ENCODE measurements at places on chromosomes 1 and 21. TPM values are rescaled to one million over a fixed set of nuclear protein-coding genes. Genes with fewer than 3 reads are reported as not detected.

Gene NEGR1
- total RNA-seq: 15.2 TPM

Gene HHAT
- total RNA-seq: 1.8 TPM

Gene CLIC6
- total RNA-seq: 6.8 TPM

Gene CBR3
- total RNA-seq: 2.5 TPM

Gene PHF13
- 8.0 TPM for total RNA-seq

Gene SAMD11
- total RNA-seq: 1.7 TPM

Gene RBM11
- total RNA-seq: 0.14 TPM

Gene ALPL
- total RNA-seq: 11.0 TPM

Gene C1orf94
- not detected for total RNA-seq

Gene RAVER2
- total RNA-seq: 30.1 TPM

Gene S100A2
- 2.3 TPM for total RNA-seq

Gene TEX50
- not detected for total RNA-seq

Gene ATP1B1
- 335 TPM for total RNA-seq

Gene ACTL8
- not detected for total RNA-seq

Gene RSPO1
- not detected for total RNA-seq

Gene C8A
- total RNA-seq: not detected
